ENCODE measurements at places on chromosomes 13 and 19.

DNA sequence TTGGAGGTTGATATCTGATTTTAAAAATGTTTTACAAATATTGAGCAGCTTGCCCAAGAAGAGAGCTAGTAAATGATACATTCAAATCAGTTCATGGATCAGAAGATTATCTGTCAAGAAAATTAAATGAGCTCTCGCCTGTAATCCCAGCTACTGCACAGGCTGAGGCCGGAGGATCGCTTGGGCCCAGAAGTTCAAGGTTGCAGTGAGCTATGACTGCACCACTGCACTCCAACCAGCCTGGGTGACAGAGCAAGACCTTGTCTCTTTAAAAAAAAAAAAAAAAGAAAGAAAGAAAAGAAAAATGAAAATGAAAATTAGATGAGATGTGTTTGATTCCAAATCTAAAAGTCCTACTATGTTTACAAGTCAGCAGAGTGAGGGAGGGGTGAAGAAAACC lies 2.4 kb downstream of the SPART start:
- DNase-seq, result no peak

- DNase-seq, result no peak
Measured at GRCh38 chr13:77329911-77330584, 3.2 kb upstream of the MYCBP2 start.

DNA sequence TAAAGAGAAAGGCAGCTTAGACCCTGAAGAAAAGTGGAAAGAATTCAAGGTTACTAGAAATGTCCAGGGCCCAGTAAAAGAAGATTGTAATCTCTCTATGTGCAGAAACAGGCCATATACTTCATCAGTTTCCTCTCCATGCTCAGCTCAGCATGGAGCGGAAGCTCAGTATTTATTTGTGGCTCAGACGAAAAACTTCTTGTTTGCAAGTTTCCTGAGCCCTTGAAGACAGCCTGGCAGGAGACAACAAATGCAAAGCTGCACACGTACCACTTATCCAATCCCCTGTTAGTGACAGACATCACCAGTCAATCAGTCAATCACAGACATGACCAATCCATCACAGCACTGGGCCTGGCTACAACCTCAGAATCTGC lies 8.1 kb upstream of the KLF2 start:
- DNase-seq, result no peak

DNA sequence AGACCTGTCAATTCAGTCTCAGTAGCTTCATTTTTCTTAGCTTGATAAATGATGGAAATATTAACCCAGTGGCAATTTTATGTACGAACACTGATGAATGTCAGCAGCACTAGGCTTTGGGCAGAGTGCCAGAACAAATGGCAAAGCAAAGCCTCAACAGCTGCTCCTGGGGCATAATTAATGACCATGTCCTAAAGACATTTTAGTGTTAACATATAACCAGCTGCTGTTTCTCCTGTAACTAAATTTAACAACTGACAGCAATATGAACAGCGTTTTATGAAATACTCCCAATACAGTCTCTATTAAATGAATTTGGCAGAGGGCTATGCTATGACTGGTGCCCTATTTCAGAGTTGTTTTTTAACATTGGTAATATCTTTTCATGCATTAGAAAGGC lies 47.1 kb downstream of the ZNF568 start:
- DNase-seq, result no peak

- no peak for DNase-seq
Measured at GRCh38 chr13:76954538-76954937, 6.2 kb downstream of the ACOD1 start.

DNA sequence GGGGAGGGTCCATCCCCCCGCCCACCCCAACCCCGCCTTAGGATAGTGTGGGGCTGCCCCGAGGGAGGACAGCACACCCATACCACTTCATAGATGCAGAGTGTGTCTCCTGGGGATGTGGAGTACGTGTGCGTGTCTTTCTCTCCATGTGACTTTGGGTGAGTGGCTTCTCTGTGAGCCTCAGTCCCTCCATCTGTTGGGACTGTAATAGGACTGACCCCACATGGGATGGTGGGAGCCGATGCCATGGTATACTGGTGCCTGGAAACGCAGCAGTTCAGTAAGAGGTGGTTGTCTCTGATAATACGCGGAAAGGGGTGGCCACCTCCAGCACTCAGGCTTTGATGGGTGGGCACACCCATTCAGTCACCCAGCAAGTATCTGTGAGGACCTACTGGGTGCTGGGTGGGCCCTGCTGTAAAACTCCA lies 816 bp upstream of the PRKD2 start:
- no peak for DNase-seq

DNA sequence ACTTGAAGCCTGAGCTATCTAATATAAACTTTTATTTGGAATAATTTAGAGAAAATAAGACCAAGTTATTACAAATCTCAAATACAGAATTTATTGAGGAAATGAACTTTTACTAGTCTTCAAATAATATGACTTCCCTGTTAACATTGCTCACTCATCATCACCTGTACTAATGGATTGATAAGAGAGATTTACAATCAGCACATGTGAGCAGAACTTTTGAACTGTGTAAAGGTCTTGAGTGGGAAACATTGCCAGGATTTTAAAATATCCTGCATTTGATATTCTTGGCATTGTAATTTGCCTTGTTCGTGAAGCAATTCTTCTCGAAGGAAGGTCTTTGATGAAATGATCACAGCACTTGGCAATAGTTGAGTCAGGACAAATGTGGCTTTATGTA lies 111.9 kb downstream of the FGF9 start:
- no peak for DNase-seq

- DNase-seq, result no peak
Measured at GRCh38 chr19:44776402-44777096, 1.1 kb upstream of the CBLC start.

DNA sequence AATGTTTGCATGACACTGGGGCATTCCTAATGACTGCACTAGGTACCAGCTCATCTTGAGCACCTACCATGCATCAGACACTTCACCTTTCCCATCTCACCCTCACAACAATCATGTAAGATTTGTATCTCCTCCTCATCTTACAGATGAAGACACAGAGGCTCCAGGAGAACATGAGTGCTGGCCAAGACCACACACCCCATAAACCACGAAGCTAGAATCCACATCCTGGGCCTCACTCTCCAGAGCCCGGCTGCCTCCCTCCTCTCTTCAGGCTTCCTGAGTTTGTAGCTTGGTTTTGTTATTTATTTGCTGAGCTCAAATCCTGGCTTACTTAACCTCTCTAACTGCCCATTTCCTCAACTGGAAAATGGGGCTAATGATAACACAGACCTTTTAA lies 25.9 kb downstream of the FAM216B start:
- no peak for DNase-seq

- no peak for DNase-seq
Measured at GRCh38 chr13:46377554-46377953, 9.5 kb downstream of the RUBCNL start.

GRCh38 chr13:112468069-112468468 lies 91.9 kb downstream of the SPACA7 start:
- no peak for DNase-seq

GRCh38 chr19:10070730-10071446 lies 15.2 kb upstream of the SHFL start:
- no peak for DNase-seq

GRCh38 chr13:42553098-42554046 lies 20.6 kb upstream of the TNFSF11 start:
- no peak for DNase-seq

- no peak for DNase-seq
Measured at GRCh38 chr13:96299235-96299634, 209.3 kb downstream of the HS6ST3 start.
